ENCODE measurements at places on chromosomes 7 and 10.

DNA sequence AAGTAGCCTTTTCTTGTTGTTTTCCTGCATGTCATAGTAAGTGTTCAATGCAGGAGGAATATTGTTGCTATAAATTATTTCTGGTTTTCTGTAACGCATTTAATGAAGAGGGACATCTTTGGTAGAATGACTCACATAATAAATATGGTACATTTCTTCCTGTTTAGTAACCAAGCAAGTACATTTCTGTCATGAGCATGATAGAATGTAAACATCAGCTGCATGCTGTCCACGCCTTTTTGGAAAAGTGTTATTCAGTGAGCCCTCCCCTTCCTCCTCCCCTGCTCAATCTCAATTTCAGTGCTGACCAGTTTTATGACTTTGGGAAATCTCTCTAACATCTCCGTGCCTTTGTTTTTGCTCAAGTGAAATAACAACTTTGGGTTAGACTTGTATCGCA, 664.0 kb downstream of the XPNPEP1 start:
- no peak for DNase-seq

GRCh38 chr10:129171812-129172211, 295.2 kb upstream of the MGMT start:
- DNase-seq: no peak

- peak; percentile 14 for DNase-seq
Measured at GRCh38 chr7:80136261-80137055, 1.8 kb downstream of the GNAI1 start.

- DNase-seq: no peak
Measured at GRCh38 chr7:45229156-45229920, 71.7 kb downstream of the RAMP3 start.

GRCh38 chr10:21279217-21279575, 246.3 kb downstream of the SKIDA1 start:
- no peak for DNase-seq

GRCh38 chr10:132319853-132320653, 11.9 kb upstream of the LRRC27 start:
- DNase-seq: peak; percentile 83
